ENCODE measurements at places on chromosomes 5 and 9.

GRCh38 chr9:109918339-109919163 lies 138.6 kb downstream of the PALM2AKAP2 start:
- no peak for DNase-seq

DNA sequence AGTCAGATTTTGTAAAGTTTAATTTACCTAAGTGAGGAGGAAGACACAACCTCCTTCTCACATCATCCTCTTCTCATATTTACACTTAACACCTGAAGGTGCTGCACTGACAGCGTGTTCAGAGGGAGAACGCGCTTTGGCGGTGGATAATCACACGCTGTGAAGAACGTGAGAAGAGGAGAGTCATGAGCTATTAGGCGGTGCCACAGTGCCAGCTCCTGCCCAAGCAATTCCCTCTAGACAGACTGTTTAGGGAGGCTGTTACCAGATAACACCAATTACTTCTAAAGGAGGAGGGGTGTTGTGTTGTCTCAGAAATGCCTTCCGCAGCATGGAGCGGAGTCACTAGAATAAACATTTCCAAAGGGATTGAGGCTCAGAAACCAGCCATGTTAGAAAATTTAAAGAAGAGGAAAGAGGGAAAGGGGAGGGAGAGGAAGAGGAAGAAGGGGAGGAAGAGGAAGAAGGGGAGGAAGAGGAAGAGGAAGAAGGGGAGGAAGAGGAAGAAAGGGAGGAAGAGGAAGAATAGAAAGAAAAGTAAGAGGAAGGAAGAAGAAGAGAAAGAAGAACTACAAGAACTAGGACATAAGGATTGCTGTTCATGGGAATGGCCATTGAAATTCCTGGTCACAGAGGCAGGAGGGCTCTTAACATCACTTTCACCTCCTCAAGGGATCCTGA lies 37.3 kb upstream of the WWC1 start:
- no peak for DNase-seq

DNA sequence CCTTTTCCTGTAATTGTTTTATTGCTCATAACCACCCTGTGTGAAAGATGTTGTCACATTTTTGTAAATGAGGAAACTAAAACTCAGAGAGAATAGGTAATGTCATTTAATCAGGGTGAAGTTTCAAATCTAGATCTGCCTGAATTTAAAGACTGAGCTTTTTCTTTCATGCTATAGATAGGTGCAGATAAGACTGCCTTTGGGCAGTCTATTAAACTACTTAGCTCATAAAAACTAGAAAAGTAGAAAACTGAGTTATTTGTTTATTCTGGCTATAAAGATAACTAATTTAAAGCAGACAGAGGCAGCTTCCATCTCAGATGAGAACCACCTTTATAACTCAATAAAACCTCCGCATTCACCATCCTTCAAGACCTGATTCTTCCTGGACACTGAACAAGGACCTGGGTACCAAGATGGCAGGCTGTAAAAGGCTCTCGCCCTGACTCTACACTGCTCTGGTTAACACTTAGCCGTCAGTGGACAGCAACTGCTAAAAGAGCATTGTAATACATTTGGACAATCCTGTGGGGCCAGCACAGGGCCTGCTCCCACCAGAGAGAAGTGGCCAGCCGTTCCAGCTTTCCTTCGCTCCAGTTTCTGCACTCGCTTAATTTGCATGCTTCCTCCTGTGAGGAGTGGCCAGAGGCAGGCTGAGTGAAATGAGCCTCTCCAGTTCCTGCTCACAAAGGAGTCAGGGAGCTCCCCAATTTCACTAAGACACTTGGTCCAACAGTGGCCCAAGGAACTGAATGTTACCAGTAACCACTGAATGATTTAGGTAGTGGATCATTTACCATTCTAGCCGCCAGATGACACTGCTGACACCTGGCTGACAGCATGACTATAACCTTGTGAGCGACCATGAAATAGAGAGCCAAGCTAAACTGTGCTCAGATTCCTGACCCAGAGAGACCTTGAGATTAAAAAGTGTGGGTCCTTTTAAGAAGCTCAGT lies 566.4 kb downstream of the EFNA5 start:
- DNase-seq, result no peak

- no peak for DNase-seq
Observed at GRCh38 chr5:13695076-13695712, 249.3 kb downstream of the DNAH5 start.

GRCh38 chr9:14926941-14927624 lies 16.9 kb upstream of the FREM1 start:
- no peak for DNase-seq

DNA sequence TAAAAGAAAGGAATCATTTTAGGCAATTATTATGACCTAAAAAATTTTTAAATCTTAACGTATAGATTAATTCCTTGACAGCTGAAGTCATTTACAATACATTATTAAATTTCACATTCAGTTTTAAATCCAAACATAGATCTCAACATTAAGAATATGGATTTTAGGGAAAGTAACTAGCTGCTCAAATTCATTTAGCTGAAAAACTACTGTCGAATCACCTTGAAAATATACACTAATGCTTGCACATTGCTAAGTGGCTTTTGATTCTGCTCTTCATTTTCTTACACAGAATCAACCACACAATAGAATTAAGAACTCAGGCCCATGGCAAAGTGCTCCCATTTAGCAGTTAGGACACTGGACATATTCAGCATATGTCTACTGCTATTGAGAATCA lies 454.2 kb downstream of the RAB3C start:
- no peak for DNase-seq

DNA sequence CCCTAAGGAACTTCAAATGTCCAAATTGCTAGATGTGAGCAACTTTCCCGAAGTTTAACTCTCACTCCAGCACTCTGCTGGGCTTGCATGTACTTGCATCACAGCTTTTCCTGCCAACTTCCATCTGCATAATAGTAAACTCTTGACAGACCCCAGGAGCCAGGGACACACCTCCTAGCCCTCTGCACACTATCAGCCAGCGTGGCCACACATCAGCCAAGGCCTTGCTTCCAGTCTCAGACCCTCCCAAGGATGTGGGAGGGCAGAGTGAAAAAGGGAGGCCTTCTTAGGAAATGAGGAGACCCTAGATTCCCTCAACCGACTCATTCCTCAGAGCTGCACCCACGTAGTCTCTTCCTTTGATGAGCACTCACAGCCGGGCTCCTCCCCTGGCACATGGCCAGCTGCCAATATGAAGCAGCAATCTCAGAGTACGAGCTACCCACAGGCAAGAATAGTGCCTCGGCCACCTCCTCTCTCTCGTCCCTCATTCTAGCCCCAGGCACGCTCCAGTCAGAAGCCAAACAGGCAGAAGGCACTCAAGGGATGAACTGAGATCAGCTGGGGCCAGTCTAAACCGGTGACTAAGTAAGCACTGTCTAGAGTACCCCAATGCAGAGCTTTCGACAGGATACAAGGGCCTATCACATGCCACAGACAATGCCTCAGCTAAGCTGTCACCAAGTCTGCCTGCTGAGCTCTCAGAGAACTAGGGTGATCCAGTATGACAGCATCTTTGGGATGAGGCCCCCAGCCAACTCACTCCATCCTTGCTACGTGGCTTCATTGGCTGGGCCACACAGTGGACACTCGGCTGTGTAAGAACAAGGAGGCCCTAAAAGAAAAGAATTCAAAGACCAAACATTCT lies 2.3 kb downstream of the P4HA2 start:
- DNase-seq, result peak; percentile 27

- DNase-seq, result no peak
Observed at GRCh38 chr9:122370869-122371755, at the start of gene PTGS1. TSS of gene PTGS1 (plus strand) at chr9:122371024. CDS start at chr9:122371085, 61 bp downstream.

Data from activated CD4-positive, alpha-beta T cell treated with anti-CD3 and anti-CD28 coated beads for 4 hours (primary cell).